ENCODE measurements at places on chromosomes 7 and 10. TPM values are rescaled to one million over a fixed set of nuclear protein-coding genes. Genes with fewer than 3 reads are reported as not detected.

- no peak for DNase-seq
Observed at GRCh38 chr7:117092785-117093184, 139.5 kb downstream of the ST7 start.

DNA sequence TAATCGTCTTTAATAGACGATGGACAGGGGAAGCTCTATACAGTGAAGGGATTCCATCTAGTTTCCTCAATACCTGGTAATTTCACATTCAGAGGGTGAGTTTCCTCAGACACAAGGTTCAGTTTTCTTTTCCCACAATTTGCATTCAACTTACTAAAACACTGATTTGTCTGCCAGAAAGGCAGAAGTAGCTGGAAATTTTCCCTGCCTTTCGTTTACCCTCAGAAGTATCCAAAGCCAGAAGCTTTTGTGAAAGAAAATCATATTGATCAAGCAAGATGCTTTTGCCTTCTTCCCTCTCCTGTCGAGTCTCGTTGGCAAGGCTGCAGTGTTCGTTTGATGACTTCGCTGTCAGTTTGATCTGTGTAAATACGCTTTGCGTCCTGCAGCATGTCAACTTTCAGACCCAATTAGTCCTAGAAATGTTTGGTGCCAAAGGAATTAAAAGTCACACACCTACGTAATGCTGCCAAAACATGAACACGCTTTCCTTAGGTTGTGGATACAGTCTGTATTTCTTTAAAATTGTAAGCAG is 631.9 kb upstream of the FOXK1 start:
- no peak for DNase-seq

- DNase-seq, result no peak
Observed at GRCh38 chr7:116530107-116530820, 5.4 kb downstream of the CAV1 start.

DNA sequence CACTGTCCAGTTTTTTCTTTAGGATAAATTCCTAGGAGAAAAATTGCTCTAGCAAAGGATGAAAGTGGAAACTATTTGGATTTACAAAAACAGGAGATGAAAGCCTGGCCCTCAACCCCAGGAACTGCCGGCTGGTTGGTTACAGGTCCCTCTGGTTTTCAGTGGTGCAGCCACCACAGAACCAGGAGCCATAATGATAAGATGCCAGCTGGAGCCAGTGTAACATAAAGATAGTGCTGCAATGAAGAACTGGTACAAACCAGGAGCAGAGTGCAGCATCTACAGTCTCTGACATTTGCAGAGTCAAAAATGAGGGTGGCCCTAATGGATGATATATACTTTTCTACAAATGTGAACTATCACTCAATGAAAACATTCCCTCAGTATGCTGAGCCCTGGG is 20.4 kb upstream of the NUP42 start:
- no peak for DNase-seq

DNA sequence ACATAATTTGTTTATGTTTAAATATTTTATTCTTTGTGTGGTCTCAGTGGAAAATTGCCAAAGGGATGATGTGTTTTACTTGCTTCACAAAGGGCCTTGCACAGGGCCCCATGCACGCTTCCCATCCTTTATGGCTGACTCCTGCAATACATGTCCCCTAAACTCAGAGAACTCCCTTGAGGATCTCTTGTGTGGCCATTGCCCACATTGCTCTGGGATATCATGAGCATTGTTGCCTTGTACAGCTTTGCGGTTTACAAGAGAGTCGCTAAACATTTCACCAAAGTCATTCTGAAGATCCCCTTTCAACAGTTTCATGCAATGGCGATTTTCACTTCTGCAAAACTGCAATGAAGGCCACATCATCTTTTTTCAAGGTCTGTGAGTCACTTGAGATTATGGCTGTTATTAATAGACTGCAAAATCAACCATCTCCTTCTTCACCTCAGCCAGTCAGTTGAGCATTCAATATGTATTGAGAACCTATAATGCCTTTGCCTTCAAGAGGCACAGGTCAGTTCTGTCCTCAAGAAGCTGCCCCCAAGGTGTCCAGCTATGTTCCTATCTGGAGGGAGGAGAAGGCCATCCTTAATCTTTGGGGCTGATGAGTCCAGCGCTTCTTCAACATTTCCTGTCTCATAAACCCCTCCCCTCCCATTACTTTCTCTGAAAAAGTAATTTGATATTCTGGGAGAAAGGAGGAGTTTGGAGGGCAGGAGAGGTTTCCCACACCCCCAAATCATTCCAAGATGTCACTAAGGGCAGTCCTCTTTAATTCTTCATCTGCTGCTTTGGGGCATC is 108.1 kb downstream of the CCDC71L start:
- no peak for DNase-seq

DNA sequence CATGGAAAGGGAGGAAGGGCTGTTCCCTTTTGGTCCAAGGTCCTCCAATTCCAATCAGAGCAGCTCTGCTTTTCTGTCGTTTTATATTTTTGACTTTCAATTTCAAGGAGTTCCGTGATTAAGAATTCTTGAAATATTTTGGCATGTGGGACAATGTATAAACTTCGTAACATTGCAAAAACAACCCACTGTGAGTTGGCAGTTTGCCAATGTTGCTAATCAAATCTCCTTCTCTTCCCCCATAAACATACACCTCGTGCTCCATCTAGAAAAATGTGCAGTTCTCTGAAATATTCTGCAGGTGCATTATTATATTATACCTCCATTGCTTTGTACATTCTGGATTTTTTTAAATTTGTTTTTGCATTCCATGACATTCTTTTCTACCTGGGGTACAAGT is 49.8 kb downstream of the POU6F2 start:
- no peak for DNase-seq

DNA sequence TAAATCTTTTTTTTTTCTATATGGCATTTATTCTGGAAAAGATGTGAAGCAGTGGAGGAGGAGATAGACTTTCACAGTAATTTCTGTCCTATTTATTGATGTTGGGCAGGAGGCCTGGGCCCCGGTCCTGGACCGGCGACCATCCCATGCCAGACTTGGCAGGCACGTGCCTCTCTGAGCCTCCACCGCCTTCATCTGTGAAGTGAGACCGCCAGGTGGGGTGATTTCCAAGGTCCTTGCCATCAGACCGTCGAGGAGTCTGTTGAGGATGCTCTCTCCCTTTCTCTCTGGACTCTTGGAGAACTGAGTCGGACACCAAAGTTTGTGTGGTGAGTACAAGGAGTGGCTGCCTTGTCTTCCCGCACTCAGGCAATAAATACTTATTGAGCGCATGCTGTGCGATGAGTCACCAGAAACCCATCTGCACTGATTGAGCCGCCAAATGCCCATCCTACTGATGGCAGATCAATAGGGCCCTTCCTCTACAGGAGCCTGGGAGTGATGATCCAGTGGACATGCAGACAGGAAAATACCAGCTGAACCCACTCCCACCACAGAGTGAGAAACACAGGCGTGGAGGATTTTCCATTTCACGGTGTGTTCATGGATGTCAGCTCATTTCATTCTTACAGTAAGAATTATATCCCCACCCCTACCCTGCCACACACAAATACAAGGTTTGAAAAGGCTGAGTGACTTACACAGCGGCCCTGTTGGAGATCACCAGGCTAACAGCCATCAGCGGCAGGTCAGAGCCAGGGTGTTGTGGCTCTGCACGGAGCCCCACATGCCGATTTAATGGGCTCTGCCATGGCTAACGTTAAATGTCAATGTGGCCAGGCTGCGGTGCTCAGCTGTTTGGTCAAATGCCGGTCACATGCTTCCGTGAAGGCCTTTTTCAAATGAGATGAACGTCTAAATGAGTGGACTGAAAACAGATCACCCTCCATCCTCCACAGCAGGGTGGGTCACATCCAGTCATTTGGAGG is 11.5 kb upstream of the PRKAG2 start:
- DNase-seq, result no peak

Gene ZDHHC16
- 38.5 TPM for total RNA-seq

Gene LMOD2
- not detected for total RNA-seq
